AG08395 (cell line): ENCODE measurements at places on chromosomes 7 and 10.

DNA sequence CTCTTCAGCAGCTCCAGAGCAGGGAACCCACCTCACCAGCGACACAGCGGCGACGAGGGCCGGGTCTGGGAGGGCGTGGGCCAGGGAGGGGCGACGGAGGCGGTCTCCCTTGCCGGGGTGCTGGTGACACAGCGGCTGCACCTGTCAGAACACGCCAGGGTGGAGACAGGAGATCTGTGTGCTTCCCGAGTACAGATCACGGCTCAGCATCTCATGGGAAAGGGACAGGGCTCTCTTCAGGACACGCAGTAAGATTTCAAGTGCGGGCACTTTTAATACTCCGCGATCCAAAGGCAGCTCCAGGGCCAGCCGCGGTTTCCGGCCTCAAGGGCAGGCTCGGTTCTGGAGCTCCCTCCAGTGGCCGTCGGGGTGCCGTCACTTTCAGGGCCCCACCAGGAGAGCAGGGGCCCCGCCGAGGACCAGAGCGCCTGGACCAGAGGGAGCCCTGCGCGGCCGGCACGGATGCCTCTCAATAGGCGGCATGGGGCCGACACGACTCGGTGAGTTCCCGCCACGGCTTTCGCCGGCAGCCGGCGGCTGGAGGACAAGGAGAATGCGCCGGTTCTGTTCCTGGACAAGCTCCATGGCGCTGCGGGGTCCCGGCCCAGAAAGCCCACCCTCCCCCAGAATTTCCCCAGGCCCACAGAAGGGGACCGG lies 21.4 kb downstream of the GPR146 start:
- peak; percentile 96 for DNase-seq

DNA sequence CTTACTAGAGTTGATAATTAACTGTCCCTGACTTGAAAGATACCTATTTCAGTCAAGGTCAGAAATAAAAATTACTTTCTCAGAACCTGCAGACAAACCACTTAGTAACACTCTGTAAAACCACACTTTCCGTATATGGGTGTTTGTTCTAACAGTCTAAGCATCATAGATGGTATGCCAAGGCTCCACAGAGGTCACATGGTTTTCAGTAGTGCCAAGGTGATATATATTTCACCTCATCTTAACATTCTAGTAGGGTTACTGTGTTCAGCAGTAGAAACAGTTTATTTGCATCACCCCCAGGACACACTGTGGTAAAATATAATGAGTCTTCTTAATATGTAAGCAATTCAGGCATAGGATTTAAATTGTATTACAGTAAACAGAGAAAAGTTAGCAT lies 61.5 kb downstream of the KCND2 start:
- DNase-seq, result no peak

GRCh38 chr7:44914992-44915607 lies 29.8 kb upstream of the PURB start:
- DNase-seq, result no peak

DNA sequence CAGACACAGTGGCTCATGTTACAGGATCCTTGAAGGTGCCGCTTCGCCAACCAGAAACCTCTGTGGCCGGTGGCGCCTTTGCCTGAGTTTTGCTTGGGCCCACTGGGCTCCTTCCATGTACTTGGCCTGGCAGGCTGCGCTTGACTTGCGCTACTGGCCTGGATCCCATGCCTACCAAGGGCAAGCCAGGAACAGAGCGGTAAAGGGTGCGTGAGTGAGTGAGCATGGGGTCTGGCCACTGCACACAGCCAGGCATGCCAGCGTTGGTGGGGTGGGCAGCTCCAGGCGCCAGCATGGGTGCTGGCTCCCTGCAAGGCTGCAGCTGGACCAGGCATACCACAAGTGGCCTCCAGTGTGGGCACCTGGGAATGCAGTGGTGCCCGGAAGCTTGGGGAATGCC lies 16.3 kb upstream of the TSPAN15 start:
- no peak for DNase-seq

GRCh38 chr10:110686047-110686446 lies 41.9 kb downstream of the RBM20 start:
- no peak for DNase-seq

DNA sequence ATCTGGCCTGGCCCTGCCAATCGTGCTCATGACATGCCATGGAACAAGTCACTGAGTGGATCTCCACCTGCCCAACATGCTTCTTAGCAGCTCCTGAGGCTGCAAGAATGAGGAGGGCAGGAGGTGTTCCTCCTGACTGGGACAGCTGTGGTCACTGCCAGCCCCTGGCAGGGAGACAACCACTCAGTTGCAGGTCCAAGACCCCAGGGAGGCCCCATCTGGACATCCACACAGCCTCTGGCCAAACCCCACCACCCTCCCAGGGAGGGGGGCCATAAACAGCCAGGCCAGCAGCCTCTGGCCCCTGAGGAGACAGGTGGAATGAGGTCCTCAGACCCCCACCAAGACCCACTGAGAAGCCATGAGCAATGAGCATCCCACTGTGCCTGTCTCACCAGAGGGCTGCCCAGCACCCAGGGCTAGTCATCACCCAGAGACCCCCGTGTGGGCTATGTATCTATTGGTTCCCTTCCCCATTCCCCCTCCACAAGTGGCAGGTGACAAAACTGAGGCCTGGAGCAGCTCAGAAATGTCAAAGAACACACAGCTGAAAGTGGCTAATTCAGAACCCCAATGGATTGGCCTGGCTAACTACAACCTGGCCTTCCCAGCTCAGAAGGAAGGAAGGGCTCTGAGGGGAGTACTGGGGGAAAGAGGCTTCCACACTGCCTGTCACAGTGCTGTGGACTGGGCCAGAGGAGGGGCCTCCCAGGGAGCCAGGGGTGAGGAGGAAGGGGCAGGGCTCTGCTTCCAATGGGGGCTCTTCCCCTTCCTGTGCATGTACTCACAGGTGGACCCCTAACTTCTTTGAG lies 3.0 kb downstream of the GPRIN2 start:
- no peak for DNase-seq
